Activated T-helper 1 cell treated with anti-CD3 and anti-CD28 coated beads, Interleukin-2, amount 50 U/mL, for 16 hours (primary cell): ENCODE measurements at places on chromosomes 4 and X.
A peak's percentile ranks its signal among the peaks of the same experiment; 100 is the strongest.

- DNase-seq: no peak
Observed at GRCh38 chrX:109600237-109600651, 24.7 kb downstream of the KCNE5 start.

- DNase-seq: no peak
Observed at GRCh38 chr4:82042042-82042441, 331.7 kb downstream of the HNRNPD start.

- no peak for DNase-seq
Observed at GRCh38 chr4:72918362-72918761, 151.2 kb downstream of the COX18 start.

- no peak for DNase-seq
Observed at GRCh38 chr4:88010966-88011365, 3.5 kb downstream of the PKD2 start.

GRCh38 chr4:150385606-150386005 is 196.3 kb upstream of the MAB21L2 start:
- DNase-seq: no peak

DNA sequence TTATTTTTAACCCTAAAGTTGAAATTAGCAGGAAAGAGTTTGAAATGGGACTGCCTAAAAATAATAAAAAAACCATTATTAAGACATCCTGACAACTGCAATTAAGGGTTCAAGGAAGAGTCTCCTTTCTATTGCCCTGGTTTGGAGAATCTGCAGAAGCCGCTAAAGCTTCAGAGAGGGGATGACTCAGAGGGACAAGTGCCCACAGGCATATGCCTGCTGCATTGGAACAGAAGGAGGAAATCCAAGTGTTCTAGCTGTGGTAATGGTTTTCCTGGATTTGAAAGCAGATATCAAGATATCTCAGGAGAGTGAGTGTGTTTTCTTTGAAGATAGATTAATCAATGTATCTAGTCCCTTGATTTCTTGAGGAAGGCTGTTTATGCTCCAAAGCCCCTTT is 235.1 kb upstream of the TAPT1 start:
- no peak for DNase-seq

- no peak for DNase-seq
Observed at GRCh38 chr4:2411786-2412510, 6.5 kb downstream of the ZFYVE28 start.

- no peak for DNase-seq
Observed at GRCh38 chrX:71870208-71871098, 40.2 kb upstream of the NHSL2 start.

- DNase-seq: no peak
Observed at GRCh38 chrX:41868392-41868977, 54.9 kb downstream of the CASK start.

DNA sequence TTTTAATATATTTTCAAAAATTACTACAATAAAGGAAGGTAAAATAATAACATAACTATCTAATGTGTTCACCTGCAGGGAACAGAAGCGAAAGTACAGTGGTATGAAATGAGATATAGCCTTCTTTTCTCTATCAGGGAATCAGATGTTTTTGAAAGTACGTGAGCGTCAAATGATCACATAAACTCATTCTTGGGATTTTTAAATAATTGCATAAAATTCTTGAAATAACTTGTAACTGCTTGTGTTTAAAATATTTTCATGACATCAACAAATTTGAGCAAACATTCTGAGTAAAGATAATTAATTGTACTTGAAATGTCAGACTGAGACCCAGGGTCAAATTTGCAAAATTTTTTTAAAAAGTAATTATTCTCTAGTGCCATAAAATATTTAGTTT is 193.5 kb upstream of the NEIL3 start:
- DNase-seq: no peak

DNA sequence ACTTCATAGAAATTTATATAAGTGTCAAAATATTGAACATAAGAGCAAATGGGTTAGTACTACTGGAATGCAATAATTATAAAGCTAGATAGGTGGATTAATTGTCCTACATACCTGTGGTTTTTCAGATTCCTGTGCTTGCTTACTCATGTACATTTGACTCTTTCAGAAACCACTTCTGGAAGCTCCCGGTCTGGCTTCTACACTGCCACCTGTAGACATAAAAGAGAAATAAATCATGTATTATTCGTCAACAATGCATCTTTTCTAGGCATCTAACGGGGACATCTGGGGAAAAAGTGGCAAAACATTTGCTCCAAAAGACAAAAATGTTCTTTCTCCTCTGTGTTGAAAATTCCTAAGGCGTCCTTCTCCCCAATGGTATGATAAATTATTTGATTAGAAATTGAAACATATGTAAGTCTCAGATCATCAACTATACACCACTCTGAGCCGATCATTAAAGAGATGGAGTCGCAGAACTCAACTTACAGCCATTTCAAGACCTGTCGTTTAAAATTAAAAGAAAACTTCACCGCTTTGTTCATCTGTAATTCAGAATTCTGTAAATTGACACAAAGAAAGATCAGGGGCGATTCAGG is 648.7 kb upstream of the DIPK2B start:
- DNase-seq: no peak

DNA sequence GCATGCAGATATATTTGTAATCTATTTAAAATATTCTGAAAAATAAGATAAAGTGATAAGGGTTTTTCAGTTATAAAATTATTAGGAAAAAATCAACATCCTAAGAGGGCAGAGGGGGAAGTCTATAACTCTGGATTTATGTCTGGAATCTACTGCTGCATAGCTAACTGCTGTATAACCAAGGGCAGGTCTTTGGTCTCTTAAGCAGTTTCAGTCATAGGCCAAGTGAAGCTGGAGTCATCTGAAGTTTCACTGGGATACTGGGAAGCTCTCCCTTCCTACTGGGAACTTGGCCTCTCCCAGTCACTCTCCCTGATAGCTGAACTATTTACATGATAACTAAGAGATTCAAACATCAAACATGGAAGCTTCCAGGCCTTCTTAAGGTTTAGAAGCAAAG is 1409.9 kb upstream of the PCDH7 start:
- no peak for DNase-seq

DNA sequence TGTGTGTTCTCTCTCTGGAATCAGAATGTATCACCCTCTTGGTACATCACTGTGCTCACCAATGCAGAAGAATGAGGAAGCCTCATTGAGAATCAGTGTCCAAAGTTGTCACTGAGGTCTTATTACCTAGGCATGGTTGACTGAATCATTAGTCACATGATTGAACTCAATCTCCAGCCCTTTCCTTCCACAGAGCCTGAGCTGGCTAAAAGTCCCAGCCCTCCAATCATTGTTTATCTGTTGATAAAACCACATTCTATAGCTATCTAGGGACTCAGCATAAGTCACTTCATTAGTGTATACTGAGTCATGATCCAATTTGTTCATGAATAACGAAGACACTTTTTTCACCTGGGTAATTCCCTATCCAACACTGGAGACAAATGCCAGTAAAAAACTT is 396.8 kb downstream of the TRAM1L1 start:
- DNase-seq: no peak

- no peak for DNase-seq
Observed at GRCh38 chr4:118086344-118086743, 52.1 kb downstream of the NDST3 start.

GRCh38 chr4:40194602-40195161 is 2.1 kb upstream of the RHOH start:
- no peak for DNase-seq

DNA sequence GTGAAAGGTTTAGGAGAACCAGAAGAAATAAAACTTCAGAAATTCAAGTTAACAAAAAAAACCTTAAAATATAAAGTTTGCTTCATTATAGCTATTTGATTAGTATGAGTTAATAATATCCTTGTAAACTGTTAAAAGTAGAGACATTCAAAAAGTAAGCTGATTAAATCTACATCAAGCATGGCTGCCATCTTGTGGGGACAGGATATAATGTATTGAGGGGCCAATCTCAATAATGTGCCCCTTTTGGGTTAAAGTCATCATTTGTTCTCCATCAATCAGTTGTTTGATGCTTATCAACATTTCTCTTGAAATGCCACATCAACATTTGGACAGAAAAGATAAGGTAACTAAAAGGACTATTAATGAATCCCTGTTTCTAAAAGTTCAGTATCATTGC is 4.6 kb upstream of the GRID2 start:
- no peak for DNase-seq

GRCh38 chr4:173685165-173685830 is 155.3 kb upstream of the HAND2 start:
- DNase-seq: no peak

DNA sequence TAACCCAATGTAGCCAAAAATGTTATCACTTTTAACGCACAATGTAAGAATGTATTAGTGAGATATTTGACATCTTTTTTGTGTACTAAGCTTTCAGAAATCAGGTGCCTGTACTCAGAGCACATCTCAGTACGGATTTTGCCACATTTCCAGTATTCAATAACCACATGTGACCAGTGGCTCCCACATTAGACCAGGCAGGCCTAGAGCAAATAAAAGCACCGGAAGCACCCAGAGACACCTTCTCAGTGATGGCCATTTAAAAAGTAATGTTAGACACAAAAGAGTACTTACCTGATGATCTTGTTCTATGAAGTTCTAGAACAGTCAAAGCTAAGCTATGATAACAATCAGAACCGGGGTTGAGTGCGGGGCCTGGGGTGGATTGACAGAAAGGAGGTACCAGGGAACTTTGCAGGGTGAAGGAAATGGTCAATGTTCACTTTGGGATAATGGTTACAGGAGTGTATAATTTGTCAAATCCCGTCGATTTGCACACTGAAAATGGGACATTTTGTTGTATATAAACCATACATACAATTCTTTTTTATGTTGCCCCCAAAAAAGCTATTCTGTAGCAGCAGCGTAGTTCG is 1.2 kb downstream of the CTPS2 start:
- no peak for DNase-seq

DNA sequence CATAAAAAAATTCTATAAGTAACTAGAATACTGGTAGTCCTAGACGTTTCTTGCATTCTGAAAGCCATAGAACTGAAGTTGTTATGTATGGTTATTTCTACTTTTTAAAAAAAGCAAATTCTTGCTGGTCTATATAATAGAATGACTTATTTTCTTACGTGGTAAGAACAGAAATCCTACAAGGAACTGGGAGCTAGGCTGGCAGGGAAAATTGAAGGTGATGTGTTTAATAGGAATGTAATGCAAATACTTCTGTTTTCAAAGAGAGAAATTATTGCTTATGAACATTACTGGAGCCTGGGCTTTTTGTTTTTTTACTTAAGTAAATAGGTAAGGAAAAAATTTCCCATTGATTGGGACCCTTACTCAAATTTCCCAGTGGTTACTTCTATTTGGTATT is 8.9 kb downstream of the CCNA2 start:
- no peak for DNase-seq

GRCh38 chr4:41702770-41703169 is 45.8 kb downstream of the PHOX2B start:
- no peak for DNase-seq

DNA sequence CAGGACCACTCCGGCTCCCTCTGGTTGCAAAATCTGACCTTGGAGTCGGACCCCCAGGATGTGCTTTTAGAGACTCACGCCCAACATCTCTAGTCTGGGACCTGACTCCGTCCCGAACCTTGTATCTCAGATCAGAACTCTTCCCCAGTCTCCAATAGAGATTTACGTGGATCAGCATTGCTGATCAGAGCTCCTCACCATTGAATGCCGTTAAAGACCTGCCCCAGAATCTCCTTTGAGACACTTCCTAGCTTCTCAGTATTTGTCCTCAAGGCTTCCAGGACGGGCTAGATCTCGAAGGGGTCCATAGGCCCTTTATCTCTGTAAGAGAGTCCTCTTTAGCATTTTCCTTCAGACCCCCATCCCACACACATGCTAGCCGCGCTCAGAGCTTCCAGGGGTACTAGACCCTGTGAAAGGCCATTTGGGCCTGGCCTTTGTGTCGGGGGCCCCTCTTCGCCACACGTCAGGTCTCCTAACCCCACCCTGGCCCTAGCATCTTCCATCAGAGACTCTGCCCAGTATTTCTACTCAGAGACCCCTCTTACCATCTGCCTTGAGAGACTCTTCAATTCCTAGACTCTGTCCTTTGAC is 662 bp downstream of the UBA1 start:
- no peak for DNase-seq

GRCh38 chr4:39812500-39812899 is 114.6 kb downstream of the UBE2K start:
- DNase-seq: no peak

- peak; percentile 27 for DNase-seq
Observed at GRCh38 chr4:169619518-169619957, 840 bp upstream of the CLCN3 start.

- DNase-seq: no peak
Observed at GRCh38 chr4:177778623-177779022, 336.4 kb upstream of the AGA start.

DNA sequence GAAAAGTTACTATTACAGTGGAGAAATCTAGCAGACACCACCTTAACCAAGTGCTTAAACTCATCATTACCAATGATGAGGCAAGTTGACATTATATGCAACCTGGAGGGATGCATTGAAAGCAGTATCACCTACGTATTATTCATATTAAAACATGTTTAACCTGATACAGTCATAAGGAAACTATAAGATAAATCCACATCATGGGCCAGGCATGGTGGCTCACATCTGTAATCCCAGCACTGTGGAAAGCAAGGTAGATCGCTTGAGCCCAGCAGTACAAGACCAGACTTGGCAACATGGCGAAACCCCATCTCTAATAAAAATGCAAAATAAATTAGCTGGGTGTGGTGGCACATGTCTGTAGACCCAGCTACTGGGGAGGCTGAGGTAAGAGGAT is 22.3 kb upstream of the INTU start:
- DNase-seq: no peak

DNA sequence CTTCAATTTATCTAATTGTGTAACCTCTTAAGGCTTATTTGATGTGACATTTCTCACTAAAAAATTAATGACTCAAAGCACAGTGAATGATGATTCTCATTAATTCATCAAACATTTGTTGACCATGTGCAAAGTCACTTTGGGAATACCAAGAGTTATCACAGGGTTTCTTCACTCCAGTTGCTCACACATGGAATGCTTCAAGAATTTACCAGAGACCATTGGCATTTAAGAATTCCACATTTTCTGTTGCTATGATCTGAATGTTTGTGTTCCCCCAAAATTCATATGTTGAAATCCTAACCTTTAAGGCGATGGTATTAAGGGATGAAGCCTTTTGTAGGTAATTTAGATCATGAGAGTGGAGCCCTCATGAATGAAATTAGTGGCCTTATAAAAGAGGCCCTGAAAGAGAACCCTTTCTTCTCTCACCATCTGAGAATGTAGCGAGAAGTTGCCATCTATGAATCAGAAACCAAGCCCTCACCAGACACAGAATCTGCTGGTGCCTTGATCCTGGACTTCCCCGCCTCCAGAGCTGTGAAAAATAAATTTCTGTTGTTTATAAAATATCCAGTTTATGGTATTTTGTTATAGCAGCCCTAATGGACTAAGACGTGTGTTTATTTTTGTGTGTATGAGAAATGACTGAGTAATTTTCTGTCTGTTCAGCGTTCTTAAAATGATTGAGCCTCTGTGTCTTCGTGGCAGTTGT is 16.4 kb upstream of the SRPX start:
- DNase-seq: no peak

GRCh38 chr4:129822701-129823100 is 726.7 kb downstream of the C4orf33 start:
- no peak for DNase-seq

- no peak for DNase-seq
Observed at GRCh38 chr4:25927361-25928195, 13.6 kb downstream of the SMIM20 start.

- no peak for DNase-seq
Observed at GRCh38 chr4:159382856-159383561, 280.1 kb downstream of the RAPGEF2 start.

- no peak for DNase-seq
Observed at GRCh38 chr4:10161146-10161545, 44.5 kb upstream of the WDR1 start.

- DNase-seq: no peak
Observed at GRCh38 chrX:150205011-150205410, 158.1 kb upstream of the MAMLD1 start.
